ENCODE measurements at places on chromosomes 12 and 14. TPM values are rescaled to one million over a fixed set of nuclear protein-coding genes. Genes with fewer than 3 reads are reported as not detected.

Gene NGB
- not detected for total RNA-seq

Gene EFS
- not detected for total RNA-seq

Gene PABPN1
- 225 TPM for total RNA-seq

Gene CYP46A1
- total RNA-seq, result 0.15 TPM

Gene RNASE4
- total RNA-seq, result 0.75 TPM

Gene PMCH
- 0.53 TPM for total RNA-seq

Gene AKAP5
- 23.2 TPM for total RNA-seq

Gene PPFIBP1
- 5.4 TPM for total RNA-seq

Gene KLRC3
- total RNA-seq, result 6.2 TPM

Gene KRT78
- total RNA-seq, result not detected

Gene KLRB1
- total RNA-seq, result 13.0 TPM

Gene POTEG
- total RNA-seq, result not detected

- DNase-seq, result no peak
These were observed 35.0 kb upstream of the KCNA5 start for GRCh38 chr12:5008661-5009060.

- DNase-seq, result no peak
These were observed 25.9 kb upstream of the MAPKAPK5 start for GRCh38 chr12:111816065-111816615.

- DNase-seq, result no peak
These were observed 1.5 kb upstream of the FZD10 start for GRCh38 chr12:130160711-130161231.

DNA sequence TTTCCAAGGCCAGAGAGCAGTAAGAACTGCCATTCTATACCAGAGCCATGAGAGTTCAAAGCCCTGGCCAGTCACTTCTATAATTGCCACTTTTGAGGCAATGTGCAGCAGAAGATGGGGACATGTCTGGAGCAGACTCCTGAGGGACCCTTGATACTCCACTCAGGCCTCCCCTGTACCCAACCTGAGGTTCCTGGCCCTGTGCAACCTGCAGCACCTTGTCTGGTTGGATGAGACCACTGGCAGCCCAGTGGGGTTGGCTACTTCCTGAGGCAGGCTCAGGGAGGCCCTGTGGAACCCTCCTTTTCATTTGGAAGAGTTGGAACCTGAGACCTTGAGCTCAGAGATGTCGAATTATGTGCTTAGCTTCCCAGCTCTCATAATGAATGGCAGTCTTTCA is 54.4 kb downstream of the GALNT16 start:
- DNase-seq, result peak; percentile 34

GRCh38 chr14:88005050-88005481 is at the start of gene GPR65:
GPR65 (plus strand) TSS chr14:88005135; CDS start chr14:88010848, 5,713 bp downstream.
- peak; percentile 76 for DNase-seq

DNA sequence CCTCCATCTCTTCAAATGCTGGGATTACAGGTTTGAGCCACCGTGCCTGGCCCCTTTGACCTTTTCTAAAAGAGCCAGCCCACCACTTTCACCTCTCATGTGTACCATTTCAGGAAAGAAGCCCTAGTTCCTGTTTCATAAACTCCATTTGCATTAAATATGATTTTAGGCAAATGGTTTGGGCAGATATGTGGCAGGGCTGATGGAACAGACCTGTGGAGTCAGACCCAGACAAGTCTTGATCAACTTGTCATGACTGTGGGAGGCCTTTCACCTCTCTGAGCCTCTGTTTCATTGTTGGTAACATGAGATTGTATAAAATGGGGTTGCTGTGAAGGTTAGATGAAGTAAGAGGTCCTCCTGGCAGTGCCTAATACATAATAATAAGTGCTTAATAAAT is 5.2 kb upstream of the MAP3K9 start:
- no peak for DNase-seq

GRCh38 chr14:93059917-93060545 is 55.7 kb downstream of the ITPK1 start:
- peak; percentile 57 for DNase-seq

- no peak for DNase-seq
These were observed 690.3 kb downstream of the TMEM121 start for GRCh38 chr14:106216679-106217078.

GRCh38 chr12:127106697-127107096 is 1160.3 kb upstream of the TMEM132C start:
- DNase-seq, result no peak

GRCh38 chr12:44224399-44225148 is 388.7 kb downstream of the TMEM117 start:
- DNase-seq, result no peak

- no peak for DNase-seq
These were observed 449.6 kb downstream of the TMEM117 start for GRCh38 chr12:44285321-44285960.

DNA sequence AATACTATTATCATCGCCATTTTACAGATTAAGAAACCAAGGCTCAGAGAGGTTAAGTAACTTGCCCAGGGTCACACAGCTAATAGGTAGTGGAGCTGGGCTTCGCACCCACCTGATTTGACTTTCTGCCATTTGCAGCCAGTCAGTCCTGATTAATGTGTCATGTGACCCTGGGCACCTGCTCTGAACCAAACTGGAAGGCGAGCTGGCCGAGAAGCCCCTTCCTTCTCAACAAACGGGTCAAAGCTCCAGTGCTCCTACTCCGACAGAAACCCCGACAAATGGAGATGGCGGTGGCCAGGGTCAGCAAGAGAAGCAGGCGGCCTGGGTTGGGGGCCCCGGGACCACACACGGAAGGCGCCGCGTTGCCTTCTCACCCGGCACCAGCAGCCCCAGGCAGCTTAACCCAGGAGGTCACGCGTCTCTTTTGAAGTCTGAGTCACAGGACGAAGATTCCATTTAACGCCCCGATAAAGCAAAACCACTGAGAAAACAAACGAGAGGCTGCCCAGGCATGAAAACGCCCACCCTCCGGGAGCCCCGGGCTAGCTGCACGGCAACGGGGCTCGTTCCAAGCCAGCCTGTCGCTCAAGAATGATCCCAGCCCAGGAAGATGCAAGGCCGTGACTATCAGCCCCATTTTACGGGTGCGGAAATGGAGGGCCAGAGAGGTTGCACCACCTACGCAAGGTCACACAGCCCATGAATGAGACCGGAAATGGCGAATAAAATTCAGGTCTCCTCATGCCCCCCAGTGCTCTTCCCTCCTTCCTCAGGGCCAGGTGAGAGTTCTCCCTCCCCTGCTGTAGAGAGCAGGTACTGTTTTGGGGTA is 124.8 kb downstream of the SCARB1 start:
- no peak for DNase-seq

- DNase-seq, result no peak
These were observed 10.6 kb upstream of the TNFRSF1A start for GRCh38 chr12:6352193-6353173.

DNA sequence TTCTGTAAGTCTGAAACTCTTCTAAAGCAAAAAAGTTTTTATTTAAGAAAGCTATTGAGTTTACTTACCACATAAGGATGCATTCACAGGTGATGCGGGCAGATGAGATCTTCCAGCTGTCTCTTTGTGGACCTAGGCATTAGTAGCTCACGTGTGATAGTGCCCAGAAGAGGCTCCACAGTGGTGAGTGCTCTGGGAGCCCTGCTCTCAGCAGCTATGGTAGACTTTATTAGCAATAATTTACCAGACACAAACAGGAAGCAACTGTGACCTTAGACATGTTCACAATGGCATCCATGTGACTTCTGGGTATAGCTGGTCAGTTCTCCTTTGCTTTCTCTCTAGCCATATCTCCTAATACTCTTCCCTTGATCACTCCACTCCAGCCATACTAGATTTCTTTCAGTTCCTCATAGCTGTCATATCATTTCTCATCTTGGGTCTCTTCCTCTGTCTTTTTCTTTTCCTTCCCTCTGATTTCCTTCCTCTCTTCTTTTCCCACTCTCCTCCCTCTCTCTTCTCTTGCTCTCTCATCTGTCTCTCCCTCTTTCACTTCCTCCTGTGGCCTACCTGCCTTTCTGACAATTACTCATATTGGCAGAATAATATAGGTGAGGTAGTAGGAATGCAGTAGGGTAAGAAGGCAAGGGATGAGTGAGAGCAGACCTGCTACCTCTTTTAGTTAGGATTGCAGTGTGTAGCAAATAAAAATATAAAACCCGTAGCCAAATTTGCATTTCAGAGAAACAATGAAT is 75.2 kb upstream of the SCAF11 start:
- no peak for DNase-seq

DNA sequence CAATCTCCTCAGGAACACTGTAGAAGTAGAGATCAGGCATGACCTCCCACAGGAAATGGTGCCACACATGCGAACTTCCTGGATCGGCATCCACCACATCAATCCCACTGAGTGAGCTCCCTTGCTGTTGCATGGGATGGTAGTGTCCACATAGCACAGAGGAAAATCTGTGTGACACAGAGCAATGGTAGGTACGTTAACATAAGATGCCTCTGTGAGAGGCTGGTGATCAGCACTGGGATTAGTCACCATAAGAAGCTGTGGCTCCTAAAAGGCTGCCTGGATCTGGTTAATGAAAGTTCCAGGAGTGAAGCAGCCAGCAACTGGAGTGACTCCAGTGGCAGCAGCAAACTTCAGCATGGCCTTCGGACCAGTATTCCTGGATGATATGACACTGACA is 21.8 kb downstream of the WDHD1 start:
- DNase-seq, result no peak

DNA sequence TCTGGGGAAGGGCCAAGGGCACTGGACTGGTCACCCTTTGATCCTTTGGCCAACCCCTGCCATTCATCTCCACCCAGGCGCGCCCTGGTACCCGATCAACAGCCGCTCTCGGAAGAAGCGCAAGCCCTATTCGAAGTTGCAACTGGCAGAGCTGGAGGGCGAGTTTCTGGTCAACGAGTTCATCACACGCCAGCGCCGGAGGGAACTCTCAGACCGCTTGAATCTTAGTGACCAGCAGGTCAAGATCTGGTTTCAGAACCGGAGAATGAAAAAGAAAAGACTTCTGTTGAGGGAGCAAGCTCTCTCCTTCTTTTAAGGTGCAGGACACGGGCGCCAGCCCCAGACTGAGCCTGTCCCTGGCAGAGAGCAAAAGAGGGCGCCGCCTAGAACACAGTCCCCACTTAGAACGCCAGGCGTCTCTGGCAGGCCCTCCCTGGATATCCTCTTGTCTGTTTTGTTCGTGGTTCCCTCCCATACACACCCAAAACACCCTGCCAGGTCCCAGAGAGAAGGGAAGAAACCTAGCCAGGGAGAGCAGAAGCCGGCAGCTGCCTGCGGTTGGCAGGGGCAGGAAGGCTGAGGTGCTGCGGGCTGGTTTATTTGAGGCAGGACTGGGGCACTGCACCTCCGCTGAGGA is 1.7 kb downstream of the HOXC12 start:
- no peak for DNase-seq

DNA sequence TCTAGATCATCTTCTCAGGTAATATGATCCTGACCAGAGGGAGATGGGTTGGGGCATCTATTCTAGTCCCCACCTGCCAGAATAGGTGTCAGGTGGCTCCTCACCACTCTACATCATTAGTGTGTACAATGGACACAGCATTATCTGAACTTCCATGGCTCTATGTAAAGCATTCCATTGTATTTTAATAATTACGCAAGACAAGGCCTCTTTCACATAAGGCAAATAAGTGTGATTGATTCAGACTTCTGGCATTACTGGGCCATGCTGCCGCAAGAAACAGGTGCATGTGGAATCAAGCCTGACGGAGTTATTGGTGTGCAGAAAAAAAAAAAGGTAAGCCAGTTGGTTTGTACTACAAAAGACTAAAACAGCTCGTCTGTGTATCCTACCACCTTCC is 3.1 kb upstream of the DDHD1 start:
- DNase-seq, result no peak

DNA sequence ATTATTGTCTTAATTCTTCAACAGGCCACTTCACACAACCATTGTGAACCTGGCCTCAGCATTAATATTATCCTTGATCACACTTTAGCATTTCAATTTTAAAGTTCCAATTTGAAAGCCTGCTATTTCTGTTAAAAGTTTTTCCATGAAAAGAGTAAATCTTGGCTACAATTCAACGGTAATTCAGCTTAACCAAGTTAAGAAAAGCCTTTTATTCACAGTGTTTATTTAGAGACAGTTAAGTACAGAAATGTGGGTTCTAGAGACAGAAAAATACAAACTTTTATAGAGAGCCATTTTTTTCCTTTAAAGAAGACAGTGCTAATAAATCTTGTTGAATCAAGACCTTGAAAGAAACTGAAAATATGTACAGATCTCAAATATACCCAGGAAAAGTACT is 103.9 kb downstream of the NPAS3 start:
- no peak for DNase-seq

DNA sequence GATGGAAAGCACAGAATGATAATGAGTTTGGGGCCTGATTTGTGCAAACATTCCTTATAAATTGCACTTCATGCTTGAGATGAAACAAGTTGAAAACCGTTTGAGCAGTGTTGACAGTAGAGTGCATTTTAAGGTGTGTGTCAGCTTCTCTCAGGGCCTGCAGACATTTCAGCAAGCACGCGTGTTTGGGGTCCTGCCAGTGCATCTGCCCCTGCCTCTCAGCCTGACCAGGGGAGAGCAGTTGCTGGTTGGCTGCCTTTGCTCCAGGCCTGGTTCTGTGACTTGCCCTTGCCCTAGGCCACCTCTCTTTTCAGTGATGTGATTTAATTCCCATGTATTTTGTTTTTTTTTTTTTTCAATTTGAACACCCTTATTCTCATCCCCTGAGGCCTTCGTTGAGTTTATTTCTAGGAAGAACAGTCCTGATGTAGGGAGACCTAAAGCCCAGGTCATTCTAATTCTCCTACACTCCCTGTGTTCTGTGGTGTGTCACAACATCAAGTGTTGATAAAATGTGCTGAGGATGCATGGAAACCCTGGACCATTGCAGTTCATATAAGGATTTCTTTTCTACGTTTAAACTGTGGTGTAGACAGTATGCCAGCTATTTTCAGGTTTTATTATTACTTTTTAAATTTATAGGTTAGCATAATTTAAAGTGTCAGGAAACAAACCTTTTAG is 40.1 kb upstream of the AMN start:
- no peak for DNase-seq

- no peak for DNase-seq
These were observed 77.2 kb downstream of the RPL10L start for GRCh38 chr14:46574221-46574977.

DNA sequence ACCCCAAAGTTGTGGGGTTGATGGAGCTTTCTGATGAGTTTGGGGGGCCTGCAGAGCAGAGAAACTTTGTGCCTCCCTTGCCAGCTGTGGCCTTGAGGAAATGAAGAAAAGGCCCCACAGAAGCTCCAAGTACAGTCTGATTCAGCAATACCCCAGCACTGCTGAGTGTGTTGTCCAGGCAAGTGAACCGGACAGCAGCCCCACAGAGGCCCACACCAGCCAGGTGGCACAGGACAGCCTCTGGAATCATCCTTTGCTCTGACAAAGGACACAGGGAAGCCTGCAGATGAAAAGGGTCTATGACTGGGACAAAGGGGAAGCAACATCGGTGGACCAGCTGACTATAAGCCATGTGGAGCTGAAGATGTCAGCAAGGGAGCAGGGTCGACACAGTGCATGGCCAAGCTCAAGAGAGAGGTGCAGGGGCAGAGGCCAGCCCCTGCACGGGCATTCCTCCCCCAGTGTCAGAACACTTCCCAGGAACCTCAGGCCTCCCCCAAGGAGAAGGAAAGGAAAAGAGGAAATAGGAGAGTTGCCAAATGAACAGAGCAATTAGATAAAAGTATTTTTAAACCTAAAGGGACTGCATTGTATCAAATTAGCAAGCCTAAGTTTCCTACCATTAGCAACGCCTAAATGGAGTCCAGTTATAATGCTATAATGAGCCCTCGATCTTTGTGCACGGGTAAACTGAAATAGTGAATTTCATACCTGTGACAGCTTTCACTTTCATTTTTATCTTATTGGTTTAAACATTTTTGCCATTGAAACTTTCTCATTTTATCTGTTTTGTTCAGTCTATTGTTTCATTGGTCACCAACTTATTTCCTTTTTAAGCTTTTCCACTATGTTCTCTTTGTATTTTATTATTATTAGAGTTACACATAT is 46.3 kb upstream of the PTGDR start:
- DNase-seq, result no peak

GRCh38 chr12:32544893-32545292 is 134.2 kb upstream of the DNM1L start:
- no peak for DNase-seq

Data from activated CD8-positive, alpha-beta memory T cell treated with anti-CD3 and anti-CD28 coated beads, Interleukin-2, amount 10 ng/mL, durations not matched to agents 7 days and 5 days (primary cell).